Heart left ventricle (tissue), 16 donors: ENCODE measurements at places on chromosomes 11 and 22.

- no peak for DNase-seq
Measured at GRCh38 chr11:47271328-47271727, 1.4 kb downstream of the MADD start.

DNA sequence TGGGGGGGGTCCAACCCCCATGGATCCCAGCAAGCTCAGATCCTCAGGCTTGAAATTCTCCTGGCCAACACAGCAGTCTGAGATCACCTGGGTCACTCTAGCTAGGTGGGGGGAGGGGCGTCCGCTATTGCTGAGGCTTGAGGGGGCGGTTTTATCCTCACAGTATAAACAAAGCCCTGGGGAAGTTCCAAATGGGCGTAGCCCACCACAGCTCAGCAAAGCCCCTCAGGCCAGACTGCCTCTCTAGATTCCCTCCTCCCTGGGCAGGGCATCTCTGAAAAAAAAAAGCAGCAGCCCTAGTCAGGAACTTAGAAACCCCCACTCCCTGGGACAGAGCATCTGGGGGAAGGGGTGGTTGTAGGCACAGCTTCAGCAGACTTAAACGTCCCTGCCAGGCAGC, 16.7 kb downstream of the TRPC6 start:
- DNase-seq: no peak

DNA sequence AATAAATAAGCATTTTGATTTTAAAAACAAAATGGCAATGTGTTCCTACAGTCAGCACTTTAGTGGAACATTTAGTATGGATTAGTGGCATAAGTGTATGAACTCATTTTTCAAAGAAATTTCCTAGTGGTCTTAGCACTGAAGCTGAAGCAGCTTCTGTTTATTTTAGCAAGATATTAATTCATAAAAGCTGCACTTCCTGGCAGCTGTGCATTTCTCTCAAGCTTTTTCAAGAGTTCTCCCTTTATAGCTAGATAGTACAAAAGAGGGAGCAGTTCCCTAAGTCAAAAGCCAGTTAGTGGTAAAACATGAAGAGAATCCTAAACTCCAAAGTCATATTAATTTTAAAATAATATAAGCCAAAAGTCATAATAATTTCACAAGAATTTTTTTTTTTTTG, 1036.0 kb upstream of the CCDC90B start:
- no peak for DNase-seq

GRCh38 chr22:50140615-50141014, 29.9 kb upstream of the PANX2 start:
- DNase-seq: no peak

DNA sequence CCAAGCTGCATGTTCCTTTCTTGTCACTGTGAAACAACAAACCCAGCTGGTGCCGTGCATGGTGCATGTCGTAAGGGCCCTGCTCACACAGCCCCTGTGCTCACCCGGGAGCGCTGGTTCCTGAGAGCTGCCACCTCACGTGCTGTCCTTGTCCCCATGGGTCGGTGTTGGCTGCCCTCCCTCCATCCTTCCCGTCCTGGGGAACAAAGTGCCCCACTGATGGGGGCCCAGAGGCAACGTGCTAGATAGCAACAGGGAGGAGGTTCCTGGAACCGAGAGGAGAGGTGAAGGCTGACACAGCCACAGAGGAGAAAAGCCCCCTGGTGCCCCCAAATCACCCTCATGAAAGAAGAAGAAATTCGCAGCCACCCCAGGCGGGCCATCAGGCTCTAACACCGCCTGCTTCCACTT, 56.6 kb upstream of the SLC22A12 start:
- DNase-seq: no peak

DNA sequence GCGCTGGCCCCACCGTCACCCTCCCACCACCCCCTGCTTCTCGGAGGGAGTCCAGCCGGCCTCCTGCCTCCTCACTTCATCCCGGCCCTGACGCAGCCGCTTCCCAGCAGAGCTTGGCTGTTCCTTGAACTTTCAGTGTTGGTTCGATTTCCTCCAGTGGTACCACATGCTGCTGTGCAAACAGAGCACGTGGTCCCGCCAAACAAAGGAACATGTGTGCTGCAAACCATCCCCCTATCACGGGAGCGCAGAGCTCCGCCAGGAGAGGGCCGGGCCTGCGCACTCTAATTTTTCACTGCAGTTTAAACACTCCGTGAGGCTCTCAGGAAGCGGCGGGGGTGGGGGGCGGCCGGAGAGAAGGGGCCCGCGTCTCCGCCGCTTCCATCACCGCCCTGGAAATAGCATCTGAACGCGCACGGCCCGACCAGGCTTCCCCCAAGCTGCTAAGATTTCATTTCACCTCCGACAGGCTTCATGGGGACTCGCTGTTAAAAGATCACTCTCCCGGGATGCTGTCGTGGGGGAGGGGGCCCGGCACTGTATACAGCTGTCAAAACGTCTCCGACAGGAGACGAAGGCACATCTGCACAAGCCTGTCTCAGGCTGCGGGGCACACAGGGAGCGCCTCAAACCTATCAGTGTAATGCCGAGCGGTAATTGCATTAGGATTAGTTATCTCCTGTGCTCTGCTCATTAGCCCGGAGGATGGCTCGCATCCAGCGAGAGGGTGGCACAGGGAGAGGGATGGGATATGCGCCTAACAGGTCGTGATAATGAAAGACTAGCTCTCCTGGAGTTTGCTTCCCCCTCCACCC, 269.9 kb upstream of the SORL1-AS1 start:
- DNase-seq: peak; percentile 86

DNA sequence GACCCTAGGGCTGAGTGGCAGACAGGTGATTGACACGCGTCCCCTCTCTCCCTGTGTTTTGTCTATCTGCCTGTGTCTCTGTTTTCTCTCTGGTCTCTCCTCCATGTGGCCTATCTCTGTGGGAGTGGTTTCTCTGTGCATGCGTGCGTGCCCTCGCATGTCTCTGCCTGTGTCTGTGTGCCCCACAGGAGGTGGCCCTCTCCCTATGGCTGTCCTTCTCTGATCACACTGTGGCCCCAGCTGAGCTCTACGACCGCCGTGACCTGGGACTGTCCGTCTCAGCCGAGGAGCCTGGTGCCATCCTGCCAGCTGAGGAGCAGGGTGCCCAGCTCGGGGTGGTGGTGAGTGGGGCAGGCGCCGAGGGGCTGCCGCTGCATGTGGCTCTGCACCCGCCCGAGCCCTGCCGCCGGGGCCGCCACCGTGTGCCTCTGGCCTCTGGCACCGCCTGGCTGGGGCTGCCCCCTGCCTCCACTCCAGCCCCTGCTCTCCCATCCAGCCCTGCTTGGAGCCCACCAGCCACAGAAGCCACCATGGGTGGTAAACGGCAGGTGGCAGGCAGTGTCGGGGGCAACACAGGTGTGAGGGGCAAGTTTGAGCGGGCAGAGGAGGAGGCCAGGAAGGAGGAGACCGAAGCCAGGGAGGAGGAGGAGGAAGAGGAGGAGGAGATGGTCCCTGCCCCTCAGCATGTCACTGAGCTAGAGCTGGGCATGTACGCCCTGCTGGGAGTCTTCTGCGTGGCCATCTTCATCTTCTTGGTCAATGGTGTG, 11.6 kb downstream of the TMEM132A start:
- no peak for DNase-seq

- DNase-seq: no peak
Measured at GRCh38 chr11:15289723-15290122, 175.0 kb downstream of the INSC start.

GRCh38 chr11:120235024-120235628, 4.8 kb upstream of the POU2F3 start:
- peak; percentile 71 for DNase-seq

- DNase-seq: no peak
Measured at GRCh38 chr22:36016684-36017083, 11.9 kb downstream of the RBFOX2 start.

DNA sequence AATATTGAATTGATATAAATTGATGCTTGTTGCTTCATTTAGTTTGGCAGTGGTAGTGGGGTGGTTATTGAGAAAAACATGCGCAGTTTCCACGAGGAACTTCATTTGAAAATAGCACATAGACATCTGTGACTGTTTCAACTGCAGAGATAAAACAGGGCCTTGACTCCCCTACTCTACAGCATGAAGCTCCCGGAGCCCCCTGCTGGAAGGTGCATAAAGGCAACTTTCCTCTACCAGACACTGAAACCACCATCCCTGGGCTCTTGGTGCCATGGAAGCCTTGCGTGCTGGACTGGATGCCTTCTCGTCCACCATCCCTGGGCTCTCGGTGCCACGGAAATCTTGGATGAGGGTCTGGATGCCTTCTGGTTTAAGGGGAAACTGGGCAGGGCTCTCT, 195.9 kb downstream of the CSNK2A3 start:
- no peak for DNase-seq

DNA sequence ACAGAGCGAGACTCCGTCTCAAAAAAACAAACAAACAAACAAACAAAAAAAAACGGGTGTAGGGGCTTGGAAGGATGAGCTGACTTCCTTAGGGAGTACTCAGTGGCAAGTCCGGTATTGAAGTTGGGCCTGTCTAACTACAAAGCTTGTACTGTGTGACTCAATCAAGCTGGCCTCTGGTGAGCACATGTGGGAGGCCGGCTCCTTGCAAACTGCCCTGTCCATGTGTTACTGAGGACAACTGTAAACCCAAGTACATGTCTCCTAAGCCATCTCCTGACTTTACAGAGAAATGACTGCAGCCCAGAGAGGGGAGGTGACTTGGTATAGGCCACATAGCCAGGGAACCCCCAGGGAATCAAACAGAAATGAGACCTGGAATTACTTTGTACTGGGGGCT, 11.6 kb downstream of the RIBC2 start:
- DNase-seq: no peak
